Kidney epithelial cell (primary cell): ENCODE measurements at places on chromosomes 7 and 10. TPM values are rescaled to one million over a fixed set of nuclear protein-coding genes. Genes with fewer than 3 reads are reported as not detected.

The ZNF487 gene
- total RNA-seq = 1.9 and 4.2 TPM in 2 replicates

The HMX2 gene
- 0.34 TPM in 1 of 2 replicates, not detected in the other for total RNA-seq

The TMEM176B gene
- 15.8 and 17.5 TPM in 2 replicates for total RNA-seq

The ABCC2 gene
- total RNA-seq = 0.04 and 0.07 TPM in 2 replicates

The SLC16A12 gene
- total RNA-seq = 0.75 and 0.96 TPM in 2 replicates

The BUD31 gene
- total RNA-seq = 146 and 153 TPM in 2 replicates

The DENND11 gene
- 17.0 and 18.9 TPM in 2 replicates for total RNA-seq

The CREB5 gene
- total RNA-seq = 19.9 and 27.9 TPM in 2 replicates

The PILRA gene
- total RNA-seq = 0.68 TPM in 1 of 2 replicates, not detected in the other

The C10orf90 gene
- not detected in 2 replicates for total RNA-seq

The GNAI1 gene
- total RNA-seq = 17.7 and 21.6 TPM in 2 replicates

The FAM25A gene
- not detected in 2 replicates for total RNA-seq

The WNT2 gene
- 0.07 and 0.29 TPM in 2 replicates for total RNA-seq

The PTF1A gene
- total RNA-seq = not detected in 2 replicates

The CHAT gene
- not detected in 2 replicates for total RNA-seq

The COL17A1 gene
- 0.21 and 0.33 TPM in 2 replicates for total RNA-seq

The LOXL4 gene
- 5.7 and 6.1 TPM in 2 replicates for total RNA-seq

The CYP3A4 gene
- total RNA-seq = not detected in 2 replicates

The HK1 gene
- 81.7 and 83.0 TPM in 2 replicates for total RNA-seq

The ODAD2 gene
- total RNA-seq = 1.3 and 1.8 TPM in 2 replicates

The RBAK gene
- total RNA-seq = 7.0 and 11.0 TPM in 2 replicates

The PON1 gene
- not detected in 2 replicates for total RNA-seq

The CDC14C gene
- total RNA-seq = not detected in 2 replicates

The PDE1C gene
- 2.3 and 2.6 TPM in 2 replicates for total RNA-seq

The TMEM196 gene
- not detected in 2 replicates for total RNA-seq

The LIPF gene
- not detected in 2 replicates for total RNA-seq

The HHEX gene
- 1.6 and 1.8 TPM in 2 replicates for total RNA-seq

The VAX1 gene
- total RNA-seq = 0.08 TPM in 1 of 2 replicates, not detected in the other

The PDZD7 gene
- total RNA-seq = 1.2 and 3.5 TPM in 2 replicates

The SEMA4G gene
- 4.7 and 7.2 TPM in 2 replicates for total RNA-seq

The CH25H gene
- total RNA-seq = 0.29 and 0.34 TPM in 2 replicates

The POT1 gene
- 15.8 and 19.6 TPM in 2 replicates for total RNA-seq

The THAP5 gene
- total RNA-seq = 26.3 and 30.9 TPM in 2 replicates

The OPN1SW gene
- not detected in 2 replicates for total RNA-seq

The IDI1 gene
- total RNA-seq = 59.5 and 65.3 TPM in 2 replicates

The CALML3 gene
- not detected in 2 replicates for total RNA-seq

The ORAI2 gene
- 47.2 and 56.2 TPM in 2 replicates for total RNA-seq

The ADAM22 gene
- total RNA-seq = 0.89 and 1.4 TPM in 2 replicates

The SAP25 gene
- 0.62 TPM in 1 of 2 replicates, not detected in the other for total RNA-seq

The TBRG4 gene
- 71.7 and 84.3 TPM in 2 replicates for total RNA-seq

The ABLIM1 gene
- total RNA-seq = 41.9 and 51.9 TPM in 2 replicates

The SEMA3A gene
- total RNA-seq = 6.2 and 6.8 TPM in 2 replicates

The COL1A2 gene
- total RNA-seq = 10.8 and 11.2 TPM in 2 replicates

The CTTNBP2 gene
- total RNA-seq = 4.2 and 5.3 TPM in 2 replicates

The GCK gene
- total RNA-seq = 0.75 and 2.3 TPM in 2 replicates

The POLR2J2 gene
- total RNA-seq = 0.14 and 1.2 TPM in 2 replicates

The SLC26A5 gene
- 0.07 TPM in 1 of 2 replicates, not detected in the other for total RNA-seq
